ENCODE measurements at places on chromosomes 2 and 18. TPM values are rescaled to one million over a fixed set of nuclear protein-coding genes. Genes with fewer than 3 reads are reported as not detected.

The ATP8B1 gene
- 0.07 TPM for total RNA-seq

The CRYGD gene
- total RNA-seq: 0.76 TPM

The SEPTIN10 gene
- total RNA-seq: 75.2 TPM

The TAF4B gene
- total RNA-seq: 1.4 TPM

The TPO gene
- not detected for total RNA-seq

The KLHL30 gene
- total RNA-seq: 3.5 TPM

GRCh38 chr2:110126906-110127305 lies 11.3 kb upstream of the MALL start:
- H3K36me3 ChIP-seq: no peaks in the 10 kb centered on the region
- H3K27me3 ChIP-seq: no peaks in the 10 kb centered on the region

DNA sequence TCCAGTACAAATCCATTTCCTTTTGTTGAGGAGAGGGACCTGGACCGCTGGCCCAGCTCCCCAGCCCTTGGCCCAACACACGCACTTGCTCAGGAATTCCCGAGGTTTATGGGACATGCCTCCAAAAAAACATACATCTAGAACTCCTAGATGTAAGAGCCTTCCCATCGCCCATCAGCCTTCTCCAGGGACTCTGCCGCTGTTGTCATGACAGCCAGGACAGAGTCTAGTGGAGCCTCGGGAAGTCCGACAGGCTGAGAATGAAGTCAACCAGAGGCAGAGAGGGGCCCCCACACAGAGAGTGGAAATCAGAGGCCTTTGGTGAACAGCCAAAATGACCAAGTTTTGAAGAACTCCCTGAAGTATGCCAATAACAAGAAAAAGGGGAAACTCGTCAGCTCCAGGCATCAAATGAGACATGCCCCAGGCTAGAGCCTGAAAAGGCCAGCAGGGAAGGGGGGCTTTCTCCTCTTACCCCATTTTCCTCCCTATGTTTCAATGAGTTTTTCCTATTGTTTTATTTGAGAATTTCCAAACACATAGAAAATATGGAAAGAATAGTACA lies 43.2 kb upstream of the CAB39 start:
- H3K4me3 ChIP-seq: no peak overlapping the region
- H3K27me3 ChIP-seq: peaks cover 4% of the 10 kb centered on the region
- H3K4me1 ChIP-seq: peaks cover 13% of the 10 kb centered on the region
- H3K36me3 ChIP-seq: no peaks in the 10 kb centered on the region
- DNase-seq: peak; percentile 40

DNA sequence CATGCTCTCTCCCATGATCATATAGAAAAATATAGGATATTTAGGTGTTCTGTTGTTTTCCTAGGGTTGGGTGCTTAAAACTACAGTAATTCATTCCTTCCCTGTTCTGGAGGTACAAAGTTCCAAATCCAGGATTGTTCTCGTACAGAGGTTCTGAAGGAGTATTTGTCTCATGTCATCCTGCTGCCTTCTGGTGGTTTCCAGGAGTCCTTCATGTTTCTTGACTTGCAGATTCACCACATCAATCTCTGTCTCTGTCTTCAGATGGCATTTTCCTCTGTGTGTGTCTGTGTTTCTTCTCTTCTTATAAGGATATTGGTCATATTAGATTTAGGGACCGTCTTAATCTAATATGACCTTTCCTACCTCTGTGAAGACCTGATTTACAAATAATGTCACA lies 397.9 kb downstream of the NYAP2 start:
- no peak overlapping the region for H3K27ac ChIP-seq
- no peaks in the 10 kb centered on the region for H3K27me3 ChIP-seq
- no peak for DNase-seq
- H3K4me1 ChIP-seq: no peaks in the 10 kb centered on the region
- H3K36me3 ChIP-seq: no peaks in the 10 kb centered on the region

DNA sequence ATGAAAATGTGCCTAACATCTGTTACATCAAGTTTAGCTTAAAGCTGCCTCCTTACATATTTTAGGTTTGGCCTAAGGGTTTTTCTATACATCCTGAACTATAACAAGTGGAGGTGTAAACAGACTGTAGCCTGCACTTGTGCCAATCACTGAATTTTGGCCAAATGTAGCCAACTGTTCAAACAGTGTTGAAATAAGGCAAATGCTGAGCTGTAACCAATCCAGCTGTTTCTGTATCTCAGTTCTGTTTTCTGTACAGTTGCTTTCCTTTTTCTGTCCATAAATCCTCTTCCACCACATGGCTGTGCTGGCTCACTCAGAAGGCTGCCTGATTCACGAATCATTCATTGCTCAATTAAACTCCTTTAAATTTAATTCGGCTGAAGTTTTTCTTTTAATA lies 19.2 kb upstream of the CAPN13 start:
- no peaks in the 10 kb centered on the region for H3K27me3 ChIP-seq
- no peak overlapping the region for H3K27ac ChIP-seq
- no peak for DNase-seq
- H3K4me1 ChIP-seq: peaks cover 6% of the 10 kb centered on the region

GRCh38 chr2:188181067-188181838 lies 110.4 kb upstream of the GULP1 start:
- no peak for DNase-seq
- H3K27me3 ChIP-seq: no peaks in the 10 kb centered on the region
- H3K4me1 ChIP-seq: no peaks in the 10 kb centered on the region
- no peaks in the 10 kb centered on the region for H3K36me3 ChIP-seq

GRCh38 chr2:233093721-233094120 lies 33.6 kb downstream of the INPP5D start:
- DNase-seq: no peak
- H3K27ac ChIP-seq: no peak overlapping the region
- H3K4me1 ChIP-seq: peaks cover 4% of the 10 kb centered on the region
- H3K36me3 ChIP-seq: peaks cover 9% of the 10 kb centered on the region
- no peaks in the 10 kb centered on the region for H3K27me3 ChIP-seq
- H3K4me3 ChIP-seq: no peak overlapping the region

GRCh38 chr2:150647943-150648342 lies 160.5 kb upstream of the RND3 start:
- H3K27me3 ChIP-seq: no peaks in the 10 kb centered on the region
- no peak overlapping the region for H3K4me3 ChIP-seq
- no peaks in the 10 kb centered on the region for H3K4me1 ChIP-seq
- no peak overlapping the region for H3K27ac ChIP-seq

GRCh38 chr2:27191070-27191829 lies 20.6 kb upstream of the ATRAID start:
- peak; percentile 62 for DNase-seq
- H3K27ac ChIP-seq: no peak overlapping the region
- no peaks in the 10 kb centered on the region for H3K36me3 ChIP-seq
- no peak overlapping the region for H3K4me3 ChIP-seq
- no peaks in the 10 kb centered on the region for H3K27me3 ChIP-seq

GRCh38 chr2:25068217-25068616 lies 26.3 kb downstream of the EFR3B start:
- no peak overlapping the region for H3K4me3 ChIP-seq
- no peak for DNase-seq
- no peak overlapping the region for H3K27ac ChIP-seq
- peaks cover 16% of the 10 kb centered on the region for H3K4me1 ChIP-seq

GRCh38 chr2:120949957-120950590 lies 214.4 kb downstream of the GLI2 start:
- no peak overlapping the region for H3K4me3 ChIP-seq
- no peaks in the 10 kb centered on the region for H3K36me3 ChIP-seq
- H3K27ac ChIP-seq: no peak overlapping the region
- no peak for DNase-seq

DNA sequence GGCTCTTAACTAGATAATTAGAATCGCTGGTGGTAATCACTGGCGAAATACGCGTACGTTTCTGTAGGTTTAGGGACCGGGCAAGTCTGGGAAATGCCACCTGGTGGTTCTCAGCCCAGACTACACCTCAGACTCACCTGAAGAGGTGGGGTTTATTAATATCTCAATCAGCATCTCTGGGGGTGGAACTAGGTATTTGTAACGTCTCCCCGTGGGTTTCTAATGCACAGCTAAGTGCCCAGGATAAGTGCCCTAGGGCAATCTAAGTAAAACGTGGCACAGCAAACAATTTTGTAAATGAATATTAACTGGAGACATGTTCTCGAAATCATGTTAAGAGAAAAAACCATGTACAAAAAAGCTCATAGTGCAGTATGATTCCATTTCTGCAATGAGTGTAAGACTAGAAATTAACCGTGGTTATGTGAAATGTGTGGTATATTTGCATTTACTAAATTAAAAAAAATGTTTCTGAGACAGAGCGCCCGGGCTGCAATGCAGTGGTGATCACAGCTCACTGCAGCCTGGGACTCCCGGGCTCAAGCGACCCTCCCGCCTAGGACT lies 760 bp upstream of the CNOT11 start:
- peak overlapping the region; percentile 87 for H3K4me3 ChIP-seq
- peak overlapping the region; percentile 48 for H3K27ac ChIP-seq
- DNase-seq: no peak

DNA sequence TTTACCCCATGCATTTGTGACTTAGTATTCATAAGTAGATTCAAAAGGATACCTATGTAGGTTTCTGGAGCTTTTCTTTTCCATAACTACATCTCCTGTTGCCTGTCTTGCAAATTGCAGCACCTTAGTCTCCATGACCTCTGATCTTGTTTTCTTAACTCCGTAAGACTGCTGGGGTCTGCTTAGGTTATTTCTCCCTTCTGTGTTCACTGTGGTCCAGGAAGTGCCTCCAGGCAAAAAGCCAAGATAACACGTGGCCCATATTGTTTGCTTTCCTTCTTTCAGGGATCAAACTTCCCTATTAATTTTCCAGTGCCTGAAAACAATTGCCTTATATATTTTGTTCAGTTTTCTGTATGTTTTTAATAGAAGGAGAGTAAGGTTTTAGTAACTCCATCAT lies 86.4 kb downstream of the GCA start:
- H3K27me3 ChIP-seq: no peaks in the 10 kb centered on the region
- H3K27ac ChIP-seq: no peak overlapping the region

DNA sequence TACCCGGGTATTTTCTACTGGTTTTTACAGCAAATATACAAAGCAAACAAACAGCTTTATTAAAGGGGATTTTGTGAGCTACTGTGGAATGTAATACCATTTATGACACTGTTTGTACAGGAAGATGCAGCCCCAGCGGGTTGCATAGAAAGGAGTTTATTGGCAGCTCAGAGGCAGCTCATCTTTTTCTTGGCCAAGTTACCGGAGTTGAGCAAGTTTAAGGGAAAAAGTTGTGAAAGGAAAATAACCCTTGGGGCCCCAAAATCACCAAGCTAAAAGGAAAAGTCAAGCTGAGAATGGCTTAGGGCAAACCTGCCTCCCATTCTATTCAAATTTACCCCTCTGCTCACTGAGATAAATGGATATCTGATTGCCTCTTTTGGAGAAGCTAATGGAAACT lies 60.8 kb downstream of the MOB4 start:
- H3K4me1 ChIP-seq: peaks cover 5% of the 10 kb centered on the region
- H3K27ac ChIP-seq: no peak overlapping the region
- H3K36me3 ChIP-seq: peaks cover 20% of the 10 kb centered on the region
- DNase-seq: no peak
- no peak overlapping the region for H3K4me3 ChIP-seq

DNA sequence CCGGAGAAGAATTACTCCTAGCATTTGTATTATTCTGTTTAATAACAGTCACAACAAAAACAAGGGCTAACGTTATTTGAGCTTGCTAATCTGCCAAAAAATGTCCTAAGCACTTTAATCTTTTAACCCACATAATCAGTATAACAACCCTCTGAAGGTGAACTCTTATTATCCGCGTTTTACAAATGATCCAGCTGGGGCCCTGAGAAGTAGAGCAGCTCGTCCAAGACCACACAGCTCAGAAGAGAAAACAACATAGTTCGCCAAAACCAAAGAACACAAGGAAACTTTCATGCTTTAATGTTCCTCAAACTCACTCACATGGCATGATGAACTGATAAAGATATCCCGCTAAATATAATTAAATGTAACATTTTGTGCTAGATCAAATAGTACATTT lies 159.7 kb upstream of the ZNF236 start:
- H3K27ac ChIP-seq: no peak overlapping the region
- H3K36me3 ChIP-seq: peaks cover 12% of the 10 kb centered on the region
- H3K27me3 ChIP-seq: peaks cover 4% of the 10 kb centered on the region
- H3K4me3 ChIP-seq: no peak overlapping the region
- H3K4me1 ChIP-seq: peaks cover 7% of the 10 kb centered on the region

DNA sequence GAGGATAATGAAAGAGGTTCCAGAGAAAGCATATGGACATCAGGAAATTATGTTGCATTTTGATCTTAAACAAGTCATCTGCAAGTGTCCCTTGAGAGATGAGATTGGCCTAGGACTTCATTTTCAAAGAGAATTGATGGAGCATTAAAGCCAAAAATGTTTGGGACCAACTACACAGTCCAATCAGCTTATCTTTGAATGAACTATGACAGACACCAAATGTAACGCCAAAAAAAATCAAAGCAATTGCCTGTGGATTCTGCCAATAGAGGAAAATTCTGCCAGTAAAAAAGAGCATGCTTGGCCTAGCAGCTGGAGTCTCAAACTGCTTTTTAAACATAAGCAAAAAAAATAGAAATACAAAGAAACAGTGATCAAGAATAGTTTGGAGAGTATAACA lies 594.5 kb upstream of the CHAC2 start:
- H3K27me3 ChIP-seq: peaks cover 2% of the 10 kb centered on the region
- no peak overlapping the region for H3K4me3 ChIP-seq
- H3K27ac ChIP-seq: no peak overlapping the region
- DNase-seq: no peak
- no peaks in the 10 kb centered on the region for H3K4me1 ChIP-seq
- H3K36me3 ChIP-seq: no peaks in the 10 kb centered on the region
